Sigmoid colon (tissue), 7 donors: ENCODE measurements at places on chromosomes 6 and 20. TPM values are rescaled to one million over a fixed set of nuclear protein-coding genes. Genes with fewer than 3 reads are reported as not detected.

- DNase-seq = no peak
Observed at GRCh38 chr20:24960861-24961260, 11.8 kb downstream of the CST7 start.

GRCh38 chr6:153058291-153058690, 55.8 kb upstream of the MTRF1L start:
- DNase-seq = no peak

- DNase-seq = no peak
Observed at GRCh38 chr6:15255481-15255880, 9.6 kb downstream of the JARID2 start.

GRCh38 chr6:138572167-138572875, 73.0 kb upstream of the NHSL1 start:
- DNase-seq = peak; percentile 88

GRCh38 chr6:136102991-136103688, 147.0 kb downstream of the MTFR2 start:
- DNase-seq = no peak

DNA sequence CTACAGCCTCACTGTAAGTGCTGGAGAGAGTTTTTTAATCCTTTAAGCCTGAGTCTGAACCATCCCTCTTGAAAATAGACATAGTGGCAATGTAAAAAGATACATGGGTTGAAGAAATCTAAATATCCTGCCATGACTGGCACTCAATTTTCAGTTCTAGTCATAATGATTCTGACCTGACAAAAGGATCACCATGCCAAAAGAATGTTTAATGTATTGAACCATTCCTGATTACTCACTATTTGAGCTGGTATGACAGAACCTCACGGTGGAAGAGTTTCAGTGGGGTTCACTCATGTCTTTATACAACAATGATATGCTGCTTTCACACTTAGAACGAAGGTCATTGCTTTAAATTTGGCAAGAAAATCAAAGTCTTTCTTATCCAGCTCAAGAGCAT, 93.4 kb downstream of the HIVEP2 start:
- no peak for DNase-seq

GRCh38 chr6:46242921-46243320, 72.1 kb upstream of the ENPP5 start:
- no peak for DNase-seq

- no peak for DNase-seq
Observed at GRCh38 chr6:147161974-147162495, 42.2 kb upstream of the STXBP5 start.

- no peak for DNase-seq
Observed at GRCh38 chr6:50706575-50706974, 6.8 kb upstream of the TFAP2D start.

- DNase-seq = no peak
Observed at GRCh38 chr6:37483917-37484785, 15.5 kb downstream of the CCDC167 start.

- no peak for DNase-seq
Observed at GRCh38 chr6:112752305-112752704, 405.2 kb downstream of the RFPL4B start.

- no peak for DNase-seq
Observed at GRCh38 chr6:118875672-118876071, 18.3 kb upstream of the ASF1A start.

DNA sequence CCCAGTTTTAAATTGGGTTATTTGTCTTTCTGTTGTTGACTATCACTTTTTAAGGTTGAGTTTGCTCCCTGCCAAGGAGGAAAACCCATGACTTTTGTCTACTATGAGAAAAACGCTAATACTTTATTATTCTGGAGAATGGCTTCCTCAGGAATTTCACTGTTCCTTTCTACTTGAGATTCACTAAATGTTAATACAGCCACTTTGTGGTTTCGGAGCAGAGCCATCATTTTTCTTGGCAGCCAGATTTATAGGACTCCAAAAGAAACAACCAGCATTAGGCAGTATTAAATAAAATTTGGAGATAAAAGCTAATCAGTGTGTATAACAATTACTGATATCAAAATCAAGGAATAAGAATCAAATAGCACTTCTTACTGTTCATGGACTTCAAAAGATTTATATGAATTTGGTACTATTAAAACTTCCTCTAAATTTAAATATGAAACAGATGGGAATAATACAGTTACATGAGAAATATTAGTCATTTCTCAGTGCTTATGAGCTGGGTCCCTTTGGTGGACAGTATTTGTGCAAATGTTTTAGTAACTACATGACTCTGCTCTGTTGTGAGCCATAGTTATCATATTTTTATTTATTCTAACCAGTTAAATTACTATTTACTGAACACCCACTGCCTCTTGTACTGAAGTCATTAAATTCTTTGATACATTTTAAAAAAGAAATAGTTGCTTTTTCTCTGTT, 64.1 kb upstream of the FBXO30 start:
- no peak for DNase-seq

GRCh38 chr6:93419304-93420162, at the start of gene EPHA7:
Gene EPHA7, minus strand, starts transcription at chr6:93419559. Its CDS starts 218 bp downstream, at chr6:93419341.
- DNase-seq = peak; percentile 97

- no peak for DNase-seq
Observed at GRCh38 chr6:102562713-102563112, 1169.2 kb downstream of the GRIK2 start.

DNA sequence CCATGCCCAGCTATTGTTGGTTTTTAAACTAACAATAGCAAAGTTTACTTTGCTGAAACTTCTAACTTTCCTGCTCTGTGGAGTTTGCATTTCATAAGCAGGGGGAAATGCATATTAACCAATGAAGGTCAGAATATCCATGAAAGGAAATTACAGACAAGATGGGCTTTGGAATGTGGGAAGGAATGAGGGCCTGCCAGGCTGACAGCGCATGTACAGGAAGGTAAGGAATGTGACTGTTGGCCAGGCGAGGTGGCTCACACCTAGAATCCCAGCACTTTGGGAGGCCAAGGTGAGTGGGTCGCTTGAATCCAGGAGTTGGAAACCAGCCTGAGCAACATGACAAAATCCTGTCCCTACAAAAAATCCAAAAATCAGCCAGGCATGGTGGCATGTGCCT, 49.6 kb downstream of the CDK5RAP1 start:
- DNase-seq = no peak

GRCh38 chr20:55540486-55540885, 464.8 kb downstream of the CBLN4 start:
- no peak for DNase-seq

DNA sequence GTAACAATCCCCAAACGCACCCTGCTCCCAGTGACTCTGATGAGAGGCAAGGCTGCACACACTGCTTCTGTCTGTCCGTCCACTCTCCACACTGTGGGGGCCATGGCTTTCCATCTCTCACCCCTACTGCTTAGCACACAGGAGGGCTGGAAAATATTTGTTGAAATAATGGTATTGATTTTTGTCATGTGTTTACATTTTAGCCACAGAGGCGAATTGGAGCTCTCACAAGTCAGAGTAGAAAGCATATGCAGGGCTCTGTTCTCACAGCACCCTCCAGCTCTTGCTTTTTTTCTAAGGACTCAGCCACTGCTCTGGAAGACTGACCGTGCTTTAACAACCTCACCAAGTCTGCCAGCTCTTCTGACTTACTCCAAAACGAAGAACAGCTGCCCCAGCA, 273.8 kb downstream of the GMDS start:
- DNase-seq = no peak

DNA sequence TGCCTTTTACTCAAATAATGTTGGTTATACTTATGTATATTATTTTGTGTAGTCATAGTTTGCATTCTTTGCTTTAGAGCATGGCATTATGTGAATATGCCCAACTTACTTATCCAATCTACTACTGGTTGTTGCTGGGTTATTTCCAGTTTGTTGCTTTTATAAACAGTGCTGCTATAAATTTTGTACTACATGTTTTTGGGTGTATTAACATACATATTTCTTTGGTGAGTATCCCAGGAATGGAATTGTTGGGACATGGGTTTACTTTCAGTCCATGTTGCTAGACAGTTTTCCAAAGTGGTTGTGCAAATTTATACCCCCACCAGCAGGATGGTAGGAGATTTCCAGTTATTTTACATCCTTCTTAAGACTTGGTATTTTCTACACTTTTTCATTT, 157.1 kb upstream of the THEMIS start:
- DNase-seq = no peak

- DNase-seq = no peak
Observed at GRCh38 chr6:155084431-155085123, 89.5 kb downstream of the TIAM2 start.

- no peak for DNase-seq
Observed at GRCh38 chr6:137950581-137950980, 83.5 kb downstream of the TNFAIP3 start.

- DNase-seq = no peak
Observed at GRCh38 chr6:167663784-167664443, 162.8 kb upstream of the AFDN start.

DNA sequence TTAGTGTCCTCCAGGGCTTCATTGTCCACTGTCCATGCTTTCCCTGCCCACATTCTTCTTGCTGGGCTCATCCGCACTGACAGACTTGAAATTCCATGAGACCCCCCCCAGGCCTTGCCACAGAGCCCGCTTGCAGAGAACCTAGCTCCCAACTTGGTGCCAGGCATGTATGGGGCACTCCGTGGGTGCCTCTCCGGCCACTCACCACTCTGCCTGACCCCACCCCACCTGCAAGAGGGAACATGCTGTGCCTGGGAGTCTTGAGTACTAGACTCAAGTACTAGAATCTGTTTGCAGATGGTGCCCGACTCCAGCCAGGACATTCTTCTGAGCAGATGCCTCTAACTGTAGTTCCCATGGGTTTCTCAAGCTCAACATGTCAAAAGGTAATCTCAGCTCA, 47.9 kb downstream of the TRERF1 start:
- no peak for DNase-seq

GRCh38 chr6:132466952-132467351, 46.0 kb downstream of the STX7 start:
- no peak for DNase-seq

GRCh38 chr20:16158090-16158975, 414.9 kb downstream of the KIF16B start:
- no peak for DNase-seq

DNA sequence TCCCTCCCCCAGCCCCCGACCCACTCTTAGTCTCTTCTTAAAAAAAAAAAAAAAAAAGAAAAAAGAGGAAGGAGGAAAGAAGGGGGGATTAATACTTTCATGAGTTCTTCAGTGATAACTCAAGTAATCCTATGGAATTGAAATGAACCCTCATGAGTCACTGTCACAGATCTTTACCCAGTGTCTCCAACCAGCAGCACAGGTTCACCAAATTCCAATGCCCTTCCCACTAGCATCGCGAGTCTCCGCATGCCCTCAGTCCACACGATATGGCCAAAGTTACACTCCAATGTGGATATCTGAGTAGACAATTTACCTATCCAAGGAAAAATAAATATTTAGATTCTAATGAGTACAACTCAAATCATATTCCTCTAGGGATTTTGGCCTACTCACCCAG, 74.5 kb downstream of the MDN1 start:
- no peak for DNase-seq

DNA sequence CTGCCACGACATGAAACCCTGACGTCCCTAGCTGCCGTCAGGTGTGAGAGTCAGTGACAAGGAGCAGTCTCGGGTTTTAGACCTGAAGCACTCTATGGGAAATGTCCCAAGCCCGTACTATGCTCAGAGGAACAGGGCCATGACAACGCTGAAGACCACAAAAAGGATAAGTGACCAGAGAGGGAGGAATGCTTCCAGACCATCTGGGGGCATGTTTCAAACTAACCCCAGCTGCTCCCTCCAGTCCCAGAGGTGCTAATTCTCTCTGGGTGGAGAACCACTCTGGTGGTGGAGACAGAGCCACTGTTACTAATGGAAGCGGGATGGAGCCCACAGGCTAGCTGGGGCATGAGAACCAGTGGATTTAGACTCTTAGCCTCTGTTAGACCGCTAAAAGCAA, 8.7 kb downstream of the AURKA start:
- DNase-seq = no peak

- DNase-seq = no peak
Observed at GRCh38 chr20:38060536-38060935, 27.0 kb downstream of the RPRD1B start.

GRCh38 chr6:156875062-156875461, 97.9 kb downstream of the ARID1B start:
- DNase-seq = no peak

- DNase-seq = no peak
Observed at GRCh38 chr6:138528137-138528536, 28.8 kb upstream of the NHSL1 start.

GRCh38 chr6:139144490-139145085, 9.7 kb downstream of the HECA start:
- no peak for DNase-seq

GRCh38 chr20:7695635-7696034, 244.6 kb downstream of the HAO1 start:
- DNase-seq = no peak

- DNase-seq = no peak
Observed at GRCh38 chr6:52887910-52888524, 21.5 kb downstream of the GSTA3 start.

GRCh38 chr20:50426866-50427718, 83.1 kb upstream of the PTPN1 start:
- no peak for DNase-seq

DNA sequence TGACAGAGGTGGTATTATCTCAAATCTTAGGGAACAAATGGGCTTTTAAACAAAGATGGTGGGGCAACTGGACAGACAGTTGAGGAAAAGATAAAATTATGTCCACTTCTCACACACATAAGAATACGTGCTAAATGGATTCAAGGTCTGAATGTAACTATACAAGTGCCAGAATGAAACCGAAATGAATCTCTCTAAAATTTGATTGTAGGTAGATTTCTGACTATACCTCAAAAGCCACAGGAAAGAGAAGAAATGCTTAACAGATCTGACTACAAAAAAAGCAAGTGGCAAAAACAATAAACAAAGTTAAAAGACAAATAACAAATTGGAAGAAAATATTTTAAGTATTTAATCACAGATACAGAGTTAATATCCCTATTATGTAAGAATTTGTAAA, 182.7 kb upstream of the OLIG3 start:
- DNase-seq = no peak

- DNase-seq = no peak
Observed at GRCh38 chr6:107807196-107807811, 16.8 kb downstream of the SCML4 start.

The BEND6 gene
- 3.0 TPM for total RNA-seq

The DAAM2 gene
- total RNA-seq = 53.2 TPM

The F13A1 gene
- 196 TPM for total RNA-seq

The GGTLC1 gene
- total RNA-seq = not detected

The EPB41L2 gene
- total RNA-seq = 99.1 TPM

The GABRR1 gene
- total RNA-seq = not detected

The ZSCAN23 gene
- 2.9 TPM for total RNA-seq

The VIP gene
- 41.3 TPM for total RNA-seq

The LTB gene
- total RNA-seq = 1.9 TPM

The ZBTB46 gene
- 3.4 TPM for total RNA-seq

The BIRC7 gene
- not detected for total RNA-seq

The SCUBE3 gene
- 2.1 TPM for total RNA-seq

The LINC00237 gene
- total RNA-seq = not detected

The SIRPG gene
- not detected for total RNA-seq

The ALDH8A1 gene
- total RNA-seq = 1.1 TPM

The NRM gene
- total RNA-seq = 3.6 TPM

The LY6G5C gene
- total RNA-seq = not detected

The C20orf204 gene
- total RNA-seq = under 0.01 TPM

The HSPA1L gene
- 1.1 TPM for total RNA-seq

The ECT2L gene
- total RNA-seq = not detected

The LIME1 gene
- total RNA-seq = 4.6 TPM
